ENCODE measurements at places on chromosomes 3 and 15.

- DNase-seq: no peak
Measured at GRCh38 chr3:42057561-42058211, 33.5 kb upstream of the TRAK1 start.

GRCh38 chr3:171850960-171851659 is 8.0 kb downstream of the TMEM212 start:
- DNase-seq: no peak

GRCh38 chr3:151219056-151219455 is 16.0 kb upstream of the GPR171 start:
- no peak for DNase-seq

- no peak for DNase-seq
Measured at GRCh38 chr3:186299327-186299726, 62.7 kb downstream of the DGKG start.
